ENCODE measurements at places on chromosomes 13 and 19. TPM values are rescaled to one million over a fixed set of nuclear protein-coding genes. Genes with fewer than 3 reads are reported as not detected.

Gene ZNF709
- polyA plus RNA-seq, result 0.59 TPM

GRCh38 chr19:28612275-28612769, 600.6 kb downstream of the UQCRFS1 start:
- no peak for DNase-seq

GRCh38 chr13:20658451-20659040, 45.0 kb upstream of the IL17D start:
- DNase-seq, result no peak

DNA sequence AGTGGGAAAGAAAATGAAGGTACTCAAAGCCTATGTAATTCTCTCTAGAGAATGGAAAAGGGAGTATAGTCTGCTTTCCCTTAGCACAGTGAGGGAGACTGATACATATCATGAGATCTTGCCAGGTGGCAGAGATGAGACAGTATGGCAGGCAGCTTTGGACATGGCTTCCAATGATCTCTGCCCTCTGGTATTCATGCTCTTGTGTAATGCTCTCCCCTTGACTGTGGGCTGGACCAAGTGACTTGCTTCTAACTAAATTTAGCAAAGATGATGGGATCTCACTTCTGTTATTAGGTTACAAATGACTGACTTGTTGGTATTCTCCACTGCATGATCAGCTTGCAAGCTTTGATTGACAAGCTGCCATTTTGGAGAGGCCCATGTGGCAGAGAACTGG, 10.2 kb downstream of the ZNF132 start:
- no peak for DNase-seq

DNA sequence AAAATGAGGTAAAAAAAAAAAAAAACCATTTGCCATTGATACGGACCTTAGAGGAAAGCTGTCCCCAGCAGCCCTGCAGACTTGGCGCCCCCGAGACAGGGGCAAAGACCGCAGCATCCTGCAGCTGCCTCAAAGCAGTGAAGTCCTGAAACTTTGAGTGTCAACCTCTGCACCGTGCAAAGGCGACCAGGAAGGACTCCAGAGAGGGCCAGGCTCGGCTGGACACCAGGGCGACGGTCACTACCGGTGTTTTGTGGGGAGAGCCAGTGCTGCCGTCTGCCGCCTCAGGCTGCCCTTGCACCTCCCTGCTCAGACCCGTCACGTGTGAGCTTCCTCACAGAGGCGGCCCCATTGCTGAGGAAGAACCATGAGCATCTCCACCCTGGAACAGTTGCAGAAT, 146.7 kb upstream of the SPACA7 start:
- no peak for DNase-seq
